ENCODE measurements at places on chromosomes 12 and 14.

GRCh38 chr12:130948136-130948535 lies 5.6 kb upstream of the ADGRD1 start:
- DNase-seq, result no peak

GRCh38 chr12:116222358-116222757 lies 55.1 kb downstream of the MED13L start:
- no peak for DNase-seq

DNA sequence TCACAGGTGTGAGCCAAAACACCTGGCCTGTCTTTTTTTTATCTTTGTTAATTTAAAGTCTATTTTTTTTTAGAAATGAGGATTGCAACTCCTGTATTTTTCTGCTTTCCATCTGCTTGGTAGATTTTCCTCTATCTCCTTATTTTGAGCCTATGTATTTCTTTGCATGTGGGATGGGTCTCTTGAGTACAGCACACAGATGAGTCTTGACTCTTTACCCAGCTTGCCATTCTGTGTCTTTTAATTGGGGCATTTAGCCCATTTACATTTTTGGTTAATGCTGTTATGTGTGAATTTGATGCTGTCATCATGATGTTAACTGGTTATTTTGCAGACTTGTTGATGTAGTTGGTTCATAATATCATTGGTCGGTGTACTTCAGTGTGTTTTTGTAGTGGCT lies 317.4 kb downstream of the IPO8 start:
- no peak for DNase-seq

DNA sequence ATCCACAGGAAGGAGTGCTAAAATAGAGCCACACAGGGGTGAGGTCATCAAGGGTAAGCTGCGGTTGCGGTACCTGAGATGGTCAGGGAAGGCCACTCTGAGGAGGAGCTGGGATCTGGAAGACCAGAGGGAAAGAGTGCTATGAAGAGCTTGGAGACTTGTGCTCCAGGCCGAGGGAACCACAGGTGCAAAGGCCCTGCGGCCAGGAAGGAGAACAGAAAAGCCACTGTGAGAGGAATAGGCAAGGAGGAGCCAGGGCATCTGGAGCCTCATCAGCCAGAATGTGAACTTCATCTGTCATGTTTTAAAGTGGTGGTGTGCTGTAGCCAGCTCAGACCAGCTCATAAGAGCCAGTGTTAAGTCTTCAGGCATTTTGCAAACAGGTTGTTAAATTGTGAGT lies 5.5 kb upstream of the CCDC197 start:
- no peak for DNase-seq

DNA sequence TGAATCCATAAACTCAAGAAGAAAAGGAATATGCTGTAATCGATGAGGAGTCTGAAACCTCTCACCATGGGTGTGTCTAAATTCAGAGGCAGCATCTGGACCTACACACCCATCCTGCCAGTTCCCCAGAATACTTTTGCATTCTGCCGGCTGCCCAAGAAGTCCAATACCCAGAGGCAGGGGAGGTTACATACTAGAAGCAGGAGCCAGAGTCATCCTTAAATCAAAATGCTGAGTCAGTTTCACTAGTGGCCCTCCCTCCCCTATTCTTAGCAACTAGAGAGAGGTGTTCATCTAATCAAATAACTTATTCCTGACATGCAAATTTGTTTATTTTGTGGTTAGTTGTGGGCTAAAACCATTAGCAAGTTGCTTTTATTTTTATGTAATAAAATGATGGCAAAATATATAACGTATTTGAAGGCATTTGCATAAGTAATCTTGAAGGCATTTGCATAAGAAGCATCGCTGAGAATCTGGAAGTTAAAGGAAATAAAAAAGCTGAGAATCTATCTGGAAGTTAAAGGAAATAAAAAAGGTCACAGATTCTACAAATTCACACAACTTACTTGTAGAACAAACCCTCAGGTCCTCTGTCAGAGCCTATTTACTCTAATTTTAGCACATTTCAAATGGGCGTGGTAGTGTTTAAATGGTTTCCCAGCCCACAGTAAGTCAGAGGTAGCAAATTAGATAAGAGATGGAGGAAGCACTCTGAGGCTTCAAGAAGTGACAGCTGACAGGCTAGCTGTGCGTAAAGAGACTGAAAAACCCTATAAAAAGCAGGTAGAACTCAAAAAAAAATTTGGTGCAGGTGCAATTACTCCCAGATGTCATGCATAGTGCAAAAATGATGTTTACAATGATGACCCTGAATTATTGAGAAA lies 7.8 kb downstream of the BHLHE41 start:
- no peak for DNase-seq

- DNase-seq, result no peak
Observed at GRCh38 chr14:86626530-86626929, 1096.6 kb downstream of the FLRT2 start.

DNA sequence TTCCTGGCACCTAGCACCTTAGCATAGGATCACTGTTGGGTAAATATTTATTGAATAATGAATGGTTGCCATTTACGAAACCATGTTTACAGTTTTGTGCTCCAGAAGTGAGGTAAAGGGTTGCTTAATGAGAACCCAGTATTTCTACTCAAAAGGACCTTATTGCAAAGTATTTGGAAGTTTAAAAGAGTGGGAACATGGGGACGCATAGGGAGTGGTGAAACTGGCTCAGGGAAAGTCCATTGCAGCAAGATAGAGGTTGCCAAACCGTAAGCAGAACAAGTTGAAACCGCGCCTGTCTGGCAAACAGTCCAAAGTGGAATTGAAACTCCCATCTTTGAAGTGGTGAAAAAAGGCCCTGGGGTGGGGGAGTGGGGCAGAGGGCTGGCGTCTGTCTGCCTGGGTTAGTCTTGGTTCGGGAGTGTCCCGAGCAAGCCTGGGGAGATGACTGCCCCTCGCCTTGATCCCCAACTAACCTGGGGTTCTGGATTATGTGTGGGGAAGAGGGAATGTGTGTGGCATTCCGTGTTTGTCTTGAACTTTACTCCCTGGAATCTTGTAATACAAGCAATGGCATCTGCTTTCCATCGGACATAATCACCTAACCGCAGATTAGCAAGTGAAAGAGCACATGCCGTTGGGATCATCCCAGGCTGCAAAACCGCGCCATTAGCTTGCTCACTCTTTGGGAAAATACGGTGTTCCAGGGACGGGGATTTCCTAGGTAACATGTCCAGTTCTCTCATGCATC lies 7.2 kb downstream of the ALDH2 start:
- DNase-seq, result no peak

GRCh38 chr12:92478692-92479091 lies 224.1 kb upstream of the PLEKHG7 start:
- DNase-seq, result no peak

DNA sequence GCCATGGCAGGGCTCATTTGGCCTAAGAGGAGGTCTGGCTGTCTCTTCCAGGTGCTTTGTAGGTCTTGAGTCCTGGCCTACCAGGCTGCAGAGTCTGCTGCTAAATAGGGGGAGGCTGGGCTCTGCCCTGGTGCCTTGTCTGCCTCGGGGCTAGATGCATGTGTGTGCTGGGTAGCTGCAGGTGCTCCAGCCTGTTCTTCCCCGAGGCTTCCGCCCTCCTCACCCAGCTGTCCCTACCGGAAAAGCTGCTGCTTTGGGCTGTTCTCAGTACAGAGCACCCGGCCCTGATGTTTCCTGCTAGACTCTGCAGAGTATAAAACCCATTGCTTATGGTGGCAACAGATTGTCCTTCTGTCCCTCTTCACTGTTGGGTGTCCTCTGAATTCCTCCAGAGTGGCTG lies 37.7 kb downstream of the RAB35 start:
- no peak for DNase-seq

DNA sequence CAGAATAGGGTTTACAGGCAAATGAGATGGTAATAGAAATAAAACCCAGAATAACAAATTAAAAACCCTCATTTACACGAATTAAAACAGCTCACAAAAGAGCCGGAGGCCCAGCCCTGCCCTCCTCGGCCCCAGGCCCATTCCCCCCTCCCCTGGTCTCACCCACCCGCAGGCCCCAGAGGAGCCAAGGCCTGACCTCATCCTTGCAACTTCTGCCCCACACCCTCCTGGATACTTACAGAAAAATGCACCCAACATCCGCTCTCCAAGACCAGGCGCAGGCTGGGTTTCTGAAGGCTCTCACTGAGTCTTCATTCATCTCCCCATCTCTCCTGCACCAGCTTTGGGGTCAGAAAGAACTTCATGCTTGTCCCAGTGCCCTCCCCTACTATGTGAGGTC lies 16.2 kb upstream of the VSX2 start:
- no peak for DNase-seq

DNA sequence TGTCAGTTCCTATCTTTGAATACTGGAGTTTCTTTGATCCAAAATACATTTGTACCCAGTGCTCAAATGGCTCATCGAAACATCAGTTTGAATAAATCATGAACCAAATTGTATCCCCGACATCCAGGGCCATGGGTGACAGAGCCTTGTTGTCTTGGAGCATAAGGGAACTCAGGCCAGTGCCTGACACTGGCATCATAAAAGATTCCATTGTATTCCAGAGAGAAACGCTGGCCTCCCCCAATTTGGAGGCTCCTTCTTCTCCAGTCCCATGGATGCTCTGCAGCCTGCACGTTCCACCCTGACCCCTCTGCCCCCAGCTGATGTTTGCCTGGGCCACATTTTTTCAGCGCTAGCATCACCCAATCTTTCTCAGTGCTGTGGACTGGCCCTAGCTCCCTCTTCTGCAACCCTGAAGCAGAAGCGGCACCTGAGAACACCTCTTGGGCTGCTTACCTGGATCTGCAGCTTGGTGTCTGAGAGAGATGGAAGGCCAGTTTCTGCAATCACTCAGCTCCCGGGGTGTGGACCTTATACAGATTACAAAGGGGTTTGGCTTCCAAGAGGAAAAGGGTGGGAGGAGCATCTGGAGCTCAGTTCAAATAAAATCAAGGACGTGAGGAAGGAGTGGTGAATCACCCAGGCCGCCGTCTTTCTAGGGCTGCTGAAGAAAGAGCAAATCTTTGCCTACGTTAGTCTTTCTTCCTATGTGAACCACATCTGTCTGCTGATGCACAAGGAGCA lies at the start of gene RNASE1:
TSS of gene RNASE1 (minus strand) at position 504 of the 744 bp plus-strand sequence. CDS start 776 bp downstream, outside the sequence.
- DNase-seq, result no peak

DNA sequence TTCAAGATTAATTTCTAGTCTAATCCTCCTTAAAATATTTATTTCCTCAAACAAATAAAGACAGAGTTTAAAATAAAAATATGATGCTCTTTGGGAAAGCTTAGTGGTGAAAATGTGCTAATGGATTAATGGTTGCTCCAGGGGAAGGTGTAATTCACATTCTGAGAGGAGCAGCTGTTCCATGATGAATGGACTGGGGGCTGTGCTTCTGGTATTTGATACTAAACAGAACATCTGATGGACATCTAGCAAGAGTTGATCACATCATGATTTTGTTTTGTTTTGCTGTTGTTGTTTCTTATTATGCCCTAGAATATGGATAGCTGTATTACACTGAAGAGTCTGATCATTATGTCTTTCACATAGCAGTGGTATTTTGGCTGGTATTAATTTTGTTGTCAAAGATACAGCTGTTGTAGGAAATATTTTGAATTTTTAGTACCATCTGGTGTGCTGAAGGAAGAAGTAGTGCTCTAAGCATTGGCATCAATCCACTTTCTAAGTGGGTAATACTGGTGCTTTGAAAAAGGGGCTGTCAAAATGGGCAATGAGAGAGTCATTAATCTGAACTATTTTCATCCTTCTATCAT lies 296.4 kb downstream of the ADAMTS20 start:
- no peak for DNase-seq

DNA sequence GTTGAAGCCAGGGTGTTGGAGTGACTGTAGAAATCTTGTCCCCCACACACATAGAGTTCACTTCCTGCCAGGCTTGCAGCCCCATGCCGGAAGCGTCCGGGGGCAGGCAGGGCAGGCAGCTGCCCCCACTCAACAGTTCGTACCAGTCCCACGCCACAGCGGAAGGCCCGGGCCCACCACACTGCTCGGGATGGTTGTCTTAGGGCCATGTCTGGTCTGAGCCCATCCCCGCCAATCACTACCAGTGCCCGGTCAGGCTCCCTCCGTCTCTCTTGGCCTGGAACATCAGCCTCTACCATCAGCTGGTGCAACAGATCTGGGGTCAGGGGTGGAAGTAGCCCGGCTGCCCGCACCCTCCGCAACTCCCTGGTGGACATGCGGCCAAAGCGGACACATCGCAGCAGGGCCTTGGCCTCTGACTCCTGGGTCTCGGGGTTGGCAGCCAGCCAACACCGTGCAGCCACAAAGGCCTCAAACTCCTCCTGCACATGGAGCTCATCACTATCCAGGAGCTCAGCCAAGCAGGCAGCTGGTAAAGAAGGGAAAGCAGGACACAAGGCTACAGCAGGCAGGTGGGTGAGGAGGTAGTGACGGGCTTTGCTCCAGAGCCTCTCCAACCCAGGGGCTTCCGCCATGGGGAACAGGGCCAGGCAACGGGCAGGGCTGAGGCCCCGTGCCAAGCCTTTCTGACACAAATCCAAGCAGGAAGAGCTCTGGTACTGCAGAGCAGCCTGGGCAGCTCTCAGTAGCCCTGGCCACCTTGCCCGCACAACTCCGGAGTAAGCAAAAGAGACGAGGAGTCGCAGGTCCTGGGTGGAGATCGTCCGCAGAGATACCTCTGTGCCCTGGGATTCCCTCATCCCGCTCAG lies 5.9 kb downstream of the KLHL33 start:
- no peak for DNase-seq

DNA sequence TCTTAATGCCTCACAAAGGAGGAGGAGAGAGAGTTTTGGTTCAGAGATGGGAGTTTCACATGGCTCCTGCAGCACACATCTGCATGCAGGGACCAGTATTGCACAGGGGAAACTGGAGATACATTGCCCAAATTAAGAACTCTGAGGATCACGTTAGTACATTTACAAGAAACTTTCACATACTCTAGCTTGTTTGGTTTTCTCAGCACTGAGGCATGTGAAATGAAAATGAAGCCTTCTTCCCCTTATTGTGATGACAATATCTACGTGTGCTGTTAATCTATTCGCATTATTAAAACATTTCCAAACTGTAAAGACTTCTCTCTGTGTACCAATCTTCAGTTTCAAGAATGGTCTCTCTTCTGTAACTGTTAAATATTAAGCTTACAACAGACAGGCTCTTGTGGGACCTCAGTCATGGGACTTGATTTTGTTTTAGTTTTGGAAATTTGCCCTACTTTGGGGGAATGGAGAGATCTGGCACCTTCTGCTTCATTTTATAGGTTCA lies 124.7 kb downstream of the DAAM1 start:
- DNase-seq, result no peak

DNA sequence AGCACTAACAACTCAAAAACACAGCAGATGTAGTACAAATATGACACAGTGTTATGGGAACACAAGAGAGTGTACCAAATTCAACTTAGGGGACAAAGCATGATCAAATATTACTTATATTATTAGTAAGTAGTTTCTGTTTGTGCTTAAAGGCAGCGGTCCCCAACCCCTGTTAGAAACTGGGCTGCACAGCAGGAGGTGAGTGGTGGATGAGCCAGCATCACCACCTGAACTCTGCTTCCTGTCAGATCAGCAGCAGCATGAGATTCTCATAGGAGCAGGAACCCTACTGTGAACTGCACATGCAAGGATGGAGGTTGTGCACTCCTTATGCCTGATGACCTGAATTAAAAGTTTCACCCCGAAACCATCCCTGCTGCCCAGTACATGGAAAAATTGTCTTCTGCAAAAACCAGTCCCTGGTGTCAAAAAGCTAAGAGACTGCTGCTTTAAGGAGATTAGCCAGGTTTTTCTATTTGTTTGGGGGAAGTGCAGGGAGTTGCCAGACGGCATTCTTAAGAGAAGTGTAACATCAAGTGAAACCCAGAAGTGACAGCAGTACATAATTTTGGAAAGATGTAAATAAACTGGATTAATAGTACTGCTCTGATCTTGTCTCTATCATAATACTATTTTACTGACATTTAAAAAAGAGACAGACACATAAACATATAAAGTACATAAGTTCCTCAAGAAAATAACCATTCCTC lies 26.7 kb downstream of the GTF2A1 start:
- no peak for DNase-seq

GRCh38 chr14:70884595-70885342 lies 22.5 kb upstream of the PCNX1 start:
- no peak for DNase-seq

All from GM12891 (cell line).